ENCODE measurements at places on chromosomes 6 and 20.

GRCh38 chr6:13729891-13730290 is 18.3 kb upstream of the RANBP9 start:
- no peak for DNase-seq

- DNase-seq: peak; percentile 31
Observed at GRCh38 chr6:37314487-37315156, 39.2 kb upstream of the RNF8 start.

DNA sequence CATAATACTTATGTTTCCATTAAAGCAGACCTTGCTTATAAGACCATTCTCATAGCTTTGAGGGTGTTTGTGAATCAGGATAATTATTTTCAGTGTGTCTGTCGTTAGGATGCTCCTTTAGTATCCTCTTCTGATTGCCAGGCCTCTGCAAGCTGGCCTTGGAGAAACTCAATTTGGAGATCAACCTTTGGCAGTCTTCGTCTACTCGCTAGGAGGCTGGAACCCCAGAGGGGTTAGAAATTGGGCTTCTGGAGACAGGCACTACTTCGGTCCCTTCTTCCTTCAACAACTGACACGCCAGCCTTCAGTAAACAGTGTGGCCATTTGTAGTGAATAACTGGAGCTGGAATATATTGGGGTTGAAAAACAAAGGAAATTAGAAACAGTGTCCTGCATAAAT is 100.8 kb upstream of the CITED2 start:
- no peak for DNase-seq

DNA sequence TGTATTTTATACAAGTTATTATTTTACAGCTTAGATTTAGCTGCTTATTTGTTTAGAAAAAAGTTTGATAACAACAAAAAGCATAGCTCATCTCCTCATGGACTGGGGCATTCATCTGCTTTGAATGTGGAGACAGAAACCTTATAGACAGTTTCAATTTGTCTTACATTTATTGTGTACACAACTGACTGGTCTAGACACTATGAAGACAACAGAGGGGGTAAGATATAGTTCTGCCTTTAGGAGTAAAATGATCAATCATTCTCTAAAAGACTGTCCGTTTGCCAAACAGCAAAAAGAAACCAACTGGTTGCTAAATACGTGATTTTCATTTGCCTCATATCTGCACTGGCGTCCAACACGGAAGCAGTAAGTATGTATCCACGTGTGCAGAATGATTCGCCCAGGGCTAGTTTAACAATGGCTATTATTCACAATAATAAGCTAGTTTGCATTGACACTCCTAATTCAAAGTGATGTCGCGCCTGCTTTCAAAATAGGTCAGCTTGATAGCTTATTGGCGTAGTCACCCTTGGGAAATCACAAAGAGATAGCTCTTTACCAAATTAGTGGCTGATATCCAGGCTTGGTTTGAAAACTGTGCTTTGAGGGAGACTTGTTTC is 153.6 kb downstream of the BMP2 start:
- no peak for DNase-seq

DNA sequence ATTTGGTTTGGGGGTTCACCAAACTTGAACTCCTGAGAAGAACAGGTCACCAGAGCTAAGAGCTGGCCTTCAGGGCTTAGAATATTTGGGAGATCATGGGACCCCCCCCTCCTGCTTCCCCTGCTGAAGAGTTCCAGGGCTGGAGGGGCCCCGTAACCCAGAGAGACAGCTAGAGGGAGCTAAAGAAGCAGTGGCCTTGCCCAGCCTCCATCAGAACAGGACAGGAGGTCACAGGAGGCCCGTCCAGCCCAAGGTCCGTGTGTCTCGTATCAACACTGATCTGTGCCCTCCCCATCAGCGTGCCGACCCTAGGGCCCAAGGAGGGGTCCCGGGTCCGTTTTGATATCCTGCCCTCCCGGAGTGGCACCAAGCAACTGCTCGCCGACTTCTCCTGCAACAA is 40.6 kb upstream of the TGM6 start:
- no peak for DNase-seq

GRCh38 chr6:127496471-127496870 is 22.7 kb downstream of the MTCL3 start:
- no peak for DNase-seq

GRCh38 chr6:147173140-147173539 is 31.1 kb upstream of the STXBP5 start:
- no peak for DNase-seq
